ENCODE measurements at places on chromosomes 7 and 10.

- peak; percentile 90 for DNase-seq
These were observed 138.2 kb downstream of the SVIL start for GRCh38 chr10:29496341-29497162.

GRCh38 chr7:25075459-25075858 is 49.6 kb downstream of the CYCS start:
- DNase-seq: peak; percentile 39

GRCh38 chr10:128122931-128123330 is 3.3 kb downstream of the MKI67 start:
- DNase-seq: no peak

- no peak for DNase-seq
These were observed 33.5 kb downstream of the PLCE1 start for GRCh38 chr10:94027197-94027596.

DNA sequence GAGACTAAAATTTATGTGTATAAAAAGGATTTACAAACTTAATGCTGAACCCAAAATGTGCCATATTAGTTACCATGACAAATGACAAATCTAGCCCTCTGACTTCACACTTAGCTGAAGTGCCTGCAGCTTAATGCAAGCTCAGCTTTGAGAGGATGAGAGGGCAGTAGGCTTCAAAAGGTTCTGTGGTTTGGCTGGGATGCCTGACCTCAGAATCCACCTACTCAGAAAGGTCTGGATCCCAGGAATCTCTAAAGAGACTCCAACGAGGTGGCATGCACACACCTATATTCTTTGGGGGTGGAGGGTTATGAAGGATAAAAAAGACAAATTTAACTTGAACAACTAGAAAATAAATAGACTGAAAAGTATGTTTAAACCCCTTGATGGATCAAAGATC is 213.4 kb downstream of the TAX1BP1 start:
- DNase-seq: no peak

GRCh38 chr7:11177793-11178192 is 204.1 kb downstream of the PHF14 start:
- no peak for DNase-seq

- DNase-seq: no peak
These were observed 217.0 kb upstream of the ADARB2 start for GRCh38 chr10:1954300-1954699.

- DNase-seq: no peak
These were observed 14.4 kb upstream of the UTF1 start for GRCh38 chr10:133215586-133215985.

DNA sequence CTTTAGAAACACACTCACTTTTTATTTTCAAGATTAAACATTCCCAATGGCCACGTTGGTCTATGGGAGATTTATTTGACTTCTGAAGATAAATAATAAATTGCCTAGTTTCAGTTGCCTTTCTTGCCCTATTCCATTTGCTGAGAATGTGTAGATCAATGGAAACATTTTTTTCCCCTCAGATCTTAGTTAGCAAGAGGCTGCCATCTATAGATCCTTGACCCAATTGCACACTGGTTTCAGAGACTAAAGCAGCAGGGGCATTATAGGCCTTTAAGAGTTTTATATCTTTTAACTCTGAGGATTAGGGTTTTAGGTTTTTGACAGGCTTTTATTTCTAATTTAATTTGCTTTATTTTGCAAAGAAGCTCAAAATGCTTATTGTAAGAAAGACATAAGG is 163.2 kb upstream of the GPR26 start:
- no peak for DNase-seq

DNA sequence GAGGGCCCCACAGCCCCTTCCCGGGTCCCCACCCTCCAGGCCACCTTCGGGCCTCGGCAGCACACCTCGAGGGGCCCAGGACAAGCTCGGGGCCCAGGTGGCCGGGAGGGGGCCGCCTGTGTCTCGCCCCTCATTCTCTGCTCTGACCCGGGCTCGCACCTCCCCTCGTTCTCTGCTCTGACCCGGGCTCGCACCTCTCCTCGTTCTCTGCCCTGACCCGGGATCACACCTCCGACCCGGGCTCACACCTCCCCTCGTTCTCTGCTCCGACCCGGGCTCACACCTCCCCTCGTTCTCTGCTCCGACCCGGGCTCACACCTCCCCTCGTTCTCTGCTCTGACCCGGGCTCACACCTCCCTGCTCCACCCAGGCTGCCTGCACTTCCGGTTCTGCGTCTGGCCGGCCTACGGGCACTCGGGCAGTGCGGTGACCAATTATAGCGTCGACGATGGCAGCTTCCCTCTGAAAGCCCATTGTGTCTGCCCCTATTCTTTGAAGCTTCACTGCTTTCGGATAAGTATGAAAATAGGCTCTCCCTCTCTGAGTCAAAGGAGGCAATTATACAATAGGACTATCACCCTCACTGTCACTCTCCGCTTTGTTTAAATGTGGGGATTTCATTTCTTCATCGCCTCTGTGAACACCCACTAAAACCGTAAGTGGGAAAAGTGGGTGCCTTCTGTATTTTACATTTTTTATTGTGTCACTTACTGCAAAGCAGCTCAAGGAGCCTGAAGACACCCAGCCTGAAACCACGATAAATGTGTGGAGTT is 457.4 kb downstream of the DNAJB6 start:
- DNase-seq: no peak

DNA sequence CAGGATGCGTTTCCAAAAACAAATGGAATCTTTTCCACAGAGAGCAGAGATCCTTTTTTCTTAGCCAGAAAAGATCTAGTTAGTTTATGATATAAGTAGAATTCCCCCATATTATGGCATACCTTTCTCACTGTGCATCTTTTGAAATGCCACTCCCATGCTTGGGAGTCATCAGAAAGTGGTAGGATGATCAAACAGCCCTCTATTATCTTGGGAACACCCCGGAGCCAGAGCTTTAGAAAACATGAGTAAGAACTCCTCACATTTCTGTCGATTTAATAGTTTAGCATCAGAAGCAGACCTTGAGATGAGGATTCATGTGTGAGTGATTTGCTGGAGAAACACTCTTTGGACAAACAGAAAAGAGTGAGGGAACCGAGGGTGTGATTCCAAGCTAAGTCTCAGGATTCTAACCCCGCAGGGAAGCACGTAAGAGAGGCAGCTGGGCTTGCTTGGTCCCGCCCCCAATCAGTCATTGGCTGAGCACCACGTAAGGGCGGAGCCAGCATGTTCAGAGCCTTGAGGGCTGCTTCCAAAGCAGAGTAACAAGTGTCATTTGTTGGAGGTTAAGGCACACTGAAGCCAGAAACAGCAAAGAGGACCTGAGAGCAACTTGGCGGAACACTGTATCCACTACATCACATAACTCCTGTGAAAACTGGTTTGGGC is 43.7 kb upstream of the NXPH1 start:
- no peak for DNase-seq

DNA sequence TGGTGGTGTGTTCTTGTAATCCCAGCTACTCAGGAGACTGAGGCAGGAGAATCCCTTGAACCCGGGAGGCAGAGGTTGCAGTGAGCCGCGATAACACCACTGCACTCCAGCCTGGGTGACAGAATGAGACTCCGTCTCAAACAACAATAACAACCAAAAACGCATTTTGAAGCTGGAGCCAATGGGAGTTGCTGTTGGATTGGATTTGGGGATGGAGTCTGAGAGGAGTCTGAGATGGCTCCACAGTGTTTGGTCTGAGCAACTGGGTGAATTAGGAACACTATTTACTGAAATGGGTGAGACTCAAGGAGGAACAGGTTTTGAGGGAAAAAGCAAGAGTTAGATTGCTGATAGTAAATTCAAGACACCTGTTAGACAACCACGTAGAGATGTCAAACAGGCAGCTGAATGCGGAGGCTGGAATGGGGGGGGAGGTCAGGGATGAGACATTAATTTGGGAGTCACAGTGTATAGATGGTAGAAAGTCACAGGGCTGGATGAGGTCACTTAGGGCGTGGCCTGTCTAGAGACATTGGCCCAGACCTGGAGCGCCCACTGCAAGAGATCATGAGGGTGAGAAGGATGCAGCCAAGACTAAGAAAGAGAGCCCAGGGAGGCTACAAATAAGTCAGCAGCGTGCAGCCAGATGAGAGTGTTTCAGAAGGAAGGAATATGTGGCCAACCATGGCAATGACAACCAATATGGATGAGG is 56.4 kb downstream of the CYCS start:
- DNase-seq: no peak

- no peak for DNase-seq
These were observed 24.9 kb downstream of the CALML3 start for GRCh38 chr10:5549462-5550249.

GRCh38 chr10:127877116-127877515 is 15.6 kb downstream of the CLRN3 start:
- no peak for DNase-seq

DNA sequence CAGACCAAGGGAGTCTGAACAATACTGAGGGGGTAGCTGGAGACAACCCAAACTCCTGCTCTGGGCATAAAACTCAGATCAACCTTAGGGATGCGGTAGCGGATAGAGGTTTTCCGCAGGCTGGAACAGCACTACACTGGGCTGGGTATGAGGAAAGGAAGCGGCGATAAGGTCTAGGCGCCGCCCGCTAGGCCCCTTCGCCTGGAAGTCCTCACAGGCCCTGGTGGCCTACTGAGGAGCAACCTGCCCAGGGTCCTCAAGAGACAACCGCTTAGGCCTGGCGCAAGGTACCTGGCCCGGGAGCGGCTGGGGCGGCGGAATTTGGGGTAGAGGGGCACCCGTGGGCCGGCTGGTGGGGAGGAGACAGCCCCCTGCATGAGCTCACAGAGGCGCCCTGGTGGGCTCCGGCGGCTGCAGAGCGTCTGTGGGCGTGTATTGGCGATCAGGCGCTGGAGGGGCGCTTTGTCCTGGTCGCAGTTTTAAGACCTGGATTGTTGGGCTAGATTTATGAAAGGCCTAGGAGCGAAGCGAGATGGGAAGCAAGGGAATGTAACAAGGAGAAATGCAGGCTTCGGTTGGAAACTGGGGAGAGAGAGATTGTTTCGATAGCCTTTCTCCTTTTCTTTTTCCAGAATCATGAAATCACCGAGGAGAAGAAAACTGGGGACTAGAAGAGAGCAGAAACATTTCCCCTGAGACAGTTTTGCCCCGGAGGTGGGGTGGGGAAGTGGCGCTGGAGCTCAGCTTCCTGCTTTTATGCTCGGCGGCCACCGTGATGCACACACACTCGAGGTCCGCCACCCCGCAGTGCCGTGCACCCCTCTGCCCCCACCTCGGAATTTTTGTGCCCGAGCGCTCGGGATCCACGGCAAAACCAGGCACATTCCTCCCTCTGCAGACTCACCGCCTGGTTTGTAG is 2.4 kb upstream of the NKX2-3 start:
- DNase-seq: no peak

- no peak for DNase-seq
These were observed 8.2 kb downstream of the LOXL4 start for GRCh38 chr10:98259606-98260315.

DNA sequence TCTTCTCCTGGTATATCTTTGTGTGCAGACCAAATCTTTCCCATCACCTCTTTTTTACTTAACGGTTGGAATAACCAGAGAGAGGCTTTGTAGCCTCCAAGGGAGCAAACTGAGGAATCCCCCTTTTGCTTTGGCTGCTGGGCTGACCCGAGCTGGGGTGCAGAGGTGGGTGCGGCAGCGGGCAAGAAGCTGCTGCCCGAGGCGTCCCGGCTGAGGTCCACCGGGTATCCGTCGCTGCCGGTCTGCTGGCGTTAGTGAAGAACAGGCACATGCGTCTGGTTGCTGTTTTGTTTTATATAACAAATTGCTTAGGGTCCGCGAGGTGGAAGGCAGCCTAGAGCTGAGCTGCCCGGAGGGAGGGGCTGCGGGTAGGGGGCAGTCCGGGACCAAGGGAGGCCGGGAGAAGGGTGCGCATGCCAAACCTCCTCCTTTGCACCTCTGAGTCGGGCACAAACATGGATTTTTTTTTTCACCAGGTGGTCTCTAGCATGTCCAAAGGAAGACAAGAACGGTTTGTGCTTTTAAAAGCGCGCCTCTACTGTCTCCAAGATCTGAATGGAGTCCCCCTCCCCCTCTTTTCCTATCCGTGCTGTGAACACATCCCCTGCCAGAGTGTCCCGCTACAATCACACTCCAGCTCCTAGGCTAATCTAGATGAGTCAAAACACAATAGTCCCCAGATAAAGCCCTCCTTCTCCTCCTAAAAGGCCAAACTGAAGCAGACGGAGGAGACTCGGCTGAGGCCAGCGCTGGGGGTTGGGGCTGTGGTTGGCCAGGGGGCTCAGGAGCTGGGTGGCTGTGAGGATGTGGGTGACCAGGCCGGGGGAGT is 6.8 kb upstream of the GATA3 start:
- peak; percentile 40 for DNase-seq

DNA sequence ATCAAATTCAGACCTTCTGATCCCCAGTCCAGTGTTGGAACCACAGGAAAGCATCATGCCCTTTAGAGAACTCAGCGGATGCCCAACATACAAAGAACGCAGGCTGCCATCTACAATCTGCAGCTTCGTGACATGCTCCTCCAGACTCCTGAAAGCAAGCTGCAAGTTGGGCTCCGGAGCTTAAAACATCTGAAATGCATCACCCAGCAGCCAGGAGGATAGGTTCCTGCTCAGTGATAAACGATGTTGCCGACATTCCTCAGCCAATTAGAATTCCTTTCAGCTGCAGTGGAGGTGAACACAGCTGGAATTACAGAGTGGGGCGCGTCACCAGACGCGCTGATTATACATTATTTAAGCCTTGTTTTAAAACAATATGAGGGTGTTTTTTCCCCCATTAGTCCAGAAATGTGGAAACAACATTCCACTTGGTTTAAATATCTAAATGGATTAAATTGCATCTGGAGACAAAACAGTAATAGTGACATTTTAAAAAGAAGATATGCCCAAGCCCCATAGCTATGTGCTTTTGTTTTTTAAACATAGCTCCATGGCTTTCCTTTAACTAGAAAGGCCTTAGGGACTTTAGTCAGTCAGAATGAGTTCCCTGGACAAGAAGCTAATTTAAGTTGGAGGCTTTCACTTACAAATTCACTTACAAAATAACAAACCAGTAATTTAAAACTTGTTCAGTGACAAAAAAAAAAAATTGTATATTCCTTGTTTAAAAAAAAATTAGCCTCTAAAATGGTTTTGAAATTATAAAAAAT is 6.3 kb downstream of the SMURF1 start:
- no peak for DNase-seq
